Kidney epithelial cell (primary cell): ENCODE measurements at places on chromosomes 4 and X. TPM values are rescaled to one million over a fixed set of nuclear protein-coding genes. Genes with fewer than 3 reads are reported as not detected.

MID1 gene
- total RNA-seq, result 13.5 and 18.2 TPM in 2 replicates

PRR32 gene
- total RNA-seq, result not detected in 2 replicates

TAF7L gene
- 0.27 and 0.33 TPM in 2 replicates for total RNA-seq

GPR78 gene
- total RNA-seq, result not detected in 2 replicates

LRRC66 gene
- 0.04 and 0.68 TPM in 2 replicates for total RNA-seq

HSD17B10 gene
- 85.8 and 97.4 TPM in 2 replicates for total RNA-seq

ADH1A gene
- not detected in 2 replicates for total RNA-seq

WWC2 gene
- total RNA-seq, result 29.0 and 30.2 TPM in 2 replicates
